ENCODE measurements at places on chromosomes 4 and X. TPM values are rescaled to one million over a fixed set of nuclear protein-coding genes. Genes with fewer than 3 reads are reported as not detected.

The TRIML2 gene
- total RNA-seq = not detected

The PTTG2 gene
- total RNA-seq = not detected

DNA sequence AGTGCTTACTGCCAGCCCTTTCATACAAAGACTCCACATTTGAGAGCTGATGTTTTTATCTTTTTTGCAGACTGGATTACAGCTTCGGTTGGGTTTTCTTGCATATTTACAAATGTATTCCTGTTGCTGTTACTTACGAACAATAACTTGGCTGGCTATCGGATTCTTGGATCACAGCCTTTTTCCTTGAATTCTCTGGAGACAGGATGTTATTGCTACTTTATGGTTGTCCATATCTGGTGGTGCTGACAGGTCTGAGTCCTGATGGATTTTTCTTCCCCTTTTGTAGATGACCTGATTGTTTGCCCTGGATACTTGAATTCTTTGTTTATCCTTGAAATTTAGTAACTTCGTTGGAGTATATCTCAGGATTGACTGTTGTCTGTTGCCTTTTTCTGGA lies 77.7 kb downstream of the PDK3 start:
- H3K27ac ChIP-seq = no peak overlapping the region
- H3K4me3 ChIP-seq = no peak overlapping the region
- H3K4me1 ChIP-seq = no peaks in the 10 kb centered on the region
- DNase-seq = no peak
- peaks cover 19% of the 10 kb centered on the region for H3K27me3 ChIP-seq

- H3K36me3 ChIP-seq = no peaks in the 10 kb centered on the region
- no peak overlapping the region for H3K27ac ChIP-seq
- no peaks in the 10 kb centered on the region for H3K27me3 ChIP-seq
- DNase-seq = no peak
Observed at GRCh38 chr4:176967586-176967985, 174.9 kb upstream of the VEGFC start.

The RPL34 gene
- 2,279 TPM for total RNA-seq

The QRFPR gene
- 4.4 TPM for total RNA-seq

DNA sequence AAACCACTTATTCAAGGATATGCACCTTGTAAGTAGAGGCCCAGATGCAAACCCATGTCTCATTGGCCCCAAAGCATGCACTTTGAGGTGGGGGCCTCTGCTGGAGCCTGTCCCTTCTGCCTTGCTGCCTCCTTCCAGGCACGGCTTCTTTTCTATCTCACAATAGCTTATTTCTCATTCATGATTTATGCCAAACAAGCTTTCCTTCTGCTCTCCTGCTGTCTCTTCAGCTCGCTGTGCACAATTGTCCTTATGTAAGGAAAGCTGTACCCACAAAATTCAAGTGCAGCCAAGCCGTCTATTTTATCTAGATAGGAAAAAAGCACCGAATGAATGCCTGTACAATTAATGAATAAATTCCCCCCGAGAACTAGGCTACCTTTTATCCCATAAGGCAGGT lies 124.8 kb upstream of the PACRGL start:
- no peak for DNase-seq
- H3K4me3 ChIP-seq = no peak overlapping the region

DNA sequence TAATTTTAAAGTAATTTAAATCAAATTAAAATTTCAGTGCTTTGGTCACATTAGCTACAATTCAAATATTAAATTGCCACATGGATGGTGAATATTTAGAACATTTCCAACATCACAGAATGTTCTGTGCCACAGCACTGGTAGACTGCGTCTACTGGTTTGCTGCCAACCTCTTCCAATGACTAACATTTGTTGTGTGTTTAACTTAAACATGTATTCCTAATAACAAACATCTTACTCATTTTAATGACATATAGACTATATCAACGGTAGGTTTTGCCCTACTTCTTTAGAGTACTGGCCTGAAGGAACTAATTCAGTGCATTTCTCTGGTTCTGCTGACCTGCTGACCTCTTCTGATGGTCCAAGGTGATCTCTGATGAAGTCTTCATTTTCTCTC lies 157.6 kb downstream of the DCK start:
- no peaks in the 10 kb centered on the region for H3K27me3 ChIP-seq
- no peak overlapping the region for H3K4me3 ChIP-seq
- DNase-seq = no peak
- no peaks in the 10 kb centered on the region for H3K36me3 ChIP-seq
- H3K4me1 ChIP-seq = no peaks in the 10 kb centered on the region

The LETM1 gene
- 50.0 TPM for total RNA-seq

- H3K27me3 ChIP-seq = no peaks in the 10 kb centered on the region
- DNase-seq = no peak
- no peak overlapping the region for H3K4me3 ChIP-seq
- H3K27ac ChIP-seq = no peak overlapping the region
- no peaks in the 10 kb centered on the region for H3K4me1 ChIP-seq
- H3K36me3 ChIP-seq = peaks cover 5% of the 10 kb centered on the region
Observed at GRCh38 chr4:87377816-87378215, 13.2 kb downstream of the HSD17B11 start.

- no peaks in the 10 kb centered on the region for H3K4me1 ChIP-seq
- H3K36me3 ChIP-seq = no peaks in the 10 kb centered on the region
- H3K27ac ChIP-seq = no peak overlapping the region
- no peak for DNase-seq
- H3K27me3 ChIP-seq = no peaks in the 10 kb centered on the region
- H3K4me3 ChIP-seq = no peak overlapping the region
Observed at GRCh38 chr4:119238068-119238722, 25.7 kb downstream of the USP53 start.

DNA sequence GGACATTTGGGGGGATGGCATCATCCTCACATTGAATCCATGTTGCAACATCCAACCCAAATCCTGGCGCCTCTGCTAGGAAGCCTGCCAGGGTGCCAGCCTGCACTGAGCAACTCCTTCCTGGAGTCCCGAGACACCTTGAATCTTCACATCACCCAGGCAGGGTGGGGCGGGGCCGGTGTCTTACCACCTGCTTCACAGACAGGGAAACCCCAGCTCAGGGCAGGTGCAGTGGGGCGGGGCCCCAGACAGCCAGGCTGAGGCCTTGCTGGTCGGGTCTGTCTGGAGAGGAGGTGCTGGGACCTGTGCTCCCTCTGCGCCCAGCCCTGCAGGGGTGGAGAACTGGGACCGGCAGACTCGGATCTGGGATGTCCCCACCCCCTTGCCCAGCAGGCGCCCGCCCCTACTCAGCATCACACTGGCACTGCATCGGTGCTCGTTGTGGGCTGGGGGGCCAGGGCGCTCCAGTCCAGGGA lies 31.5 kb upstream of the HTRA3 start:
- H3K27me3 ChIP-seq = no peaks in the 10 kb centered on the region
- no peak overlapping the region for H3K4me3 ChIP-seq
- H3K36me3 ChIP-seq = peaks cover 7% of the 10 kb centered on the region

DNA sequence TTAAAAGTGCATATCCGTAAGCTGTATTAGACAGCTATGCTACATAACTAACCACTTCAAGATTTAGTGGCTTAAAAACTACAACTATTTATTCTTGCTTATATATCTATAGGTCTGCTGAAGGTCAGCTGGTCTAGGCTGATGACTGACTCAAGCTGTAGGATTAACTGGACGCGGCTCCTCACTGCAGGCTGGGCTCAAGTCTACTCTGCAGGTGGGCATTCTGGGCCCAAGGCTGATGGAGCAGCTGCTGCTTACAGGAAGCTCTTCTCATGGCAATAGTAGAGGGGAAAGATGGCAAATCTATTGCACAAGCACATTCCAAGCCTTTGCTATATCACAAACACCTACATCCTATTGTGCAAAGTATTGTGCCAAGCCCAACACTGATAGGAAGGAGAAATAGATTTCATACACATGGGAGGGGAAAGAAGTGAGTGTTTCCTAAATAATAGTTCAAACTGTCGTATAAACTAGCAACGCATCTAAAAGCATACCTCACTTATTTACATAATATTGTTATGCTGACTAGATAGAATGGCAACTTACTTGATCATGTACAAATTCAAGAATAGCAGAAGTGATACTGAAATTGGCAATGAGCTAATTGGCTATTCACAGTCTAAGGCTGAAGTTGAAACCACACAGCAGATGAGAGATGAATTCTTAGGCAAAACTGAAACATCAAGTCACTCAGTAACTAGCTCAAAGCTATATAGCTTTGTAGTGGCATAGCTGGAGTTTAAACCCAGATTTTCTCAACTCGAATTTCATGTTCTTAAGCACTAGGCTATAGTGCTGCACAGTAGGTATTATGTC lies 263.8 kb downstream of the NKX6-1 start:
- no peak overlapping the region for H3K27ac ChIP-seq
- no peak for DNase-seq
- no peaks in the 10 kb centered on the region for H3K4me1 ChIP-seq
- H3K36me3 ChIP-seq = no peaks in the 10 kb centered on the region

GRCh38 chr4:119471259-119471658 lies 149.3 kb upstream of the FABP2 start:
- no peak overlapping the region for H3K4me3 ChIP-seq
- H3K4me1 ChIP-seq = no peaks in the 10 kb centered on the region
- DNase-seq = no peak
- no peak overlapping the region for H3K27ac ChIP-seq
- no peaks in the 10 kb centered on the region for H3K27me3 ChIP-seq

- H3K36me3 ChIP-seq = no peaks in the 10 kb centered on the region
- DNase-seq = no peak
- peaks cover 2% of the 10 kb centered on the region for H3K27me3 ChIP-seq
- H3K27ac ChIP-seq = no peak overlapping the region
- no peak overlapping the region for H3K4me3 ChIP-seq
Observed at GRCh38 chrX:9816084-9816700, 30.0 kb downstream of the SHROOM2 start.

DNA sequence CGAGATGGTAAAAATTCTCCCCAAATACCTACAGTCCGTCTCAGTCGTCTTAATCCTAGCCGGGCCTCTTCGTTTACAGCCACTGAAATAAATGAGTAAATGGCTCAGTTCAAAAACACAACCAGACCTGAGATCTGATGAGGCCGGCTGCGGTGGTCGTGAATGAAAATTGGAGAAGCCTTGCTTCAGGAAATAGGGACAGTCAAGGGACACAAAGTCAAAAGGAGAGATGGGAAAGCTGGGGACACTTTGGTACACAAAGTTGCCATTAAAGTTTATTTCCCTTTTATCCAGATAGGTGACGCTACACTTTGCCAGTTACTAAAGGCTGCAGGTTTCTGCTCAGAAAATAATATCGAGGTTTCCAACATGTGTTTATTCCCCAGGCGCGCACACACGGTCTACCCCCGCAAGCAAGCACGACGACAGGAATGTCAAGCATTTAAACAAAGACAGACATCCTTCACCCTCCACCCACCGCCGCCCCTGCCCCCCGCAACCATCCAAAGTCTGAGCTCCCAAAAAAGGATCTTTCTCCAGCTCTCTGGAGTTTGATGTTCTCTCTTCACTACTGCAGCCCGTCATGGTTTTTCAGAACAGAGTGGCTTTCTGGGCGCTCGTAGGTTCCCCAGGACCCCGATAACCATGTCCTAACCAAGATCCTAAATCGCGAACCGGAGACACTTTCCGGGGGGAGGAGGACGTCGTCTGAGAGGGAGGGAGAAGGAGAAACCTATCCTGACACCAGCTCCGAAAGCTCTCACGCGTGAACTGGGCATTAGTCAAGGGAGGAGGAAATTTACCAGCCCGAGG lies 1.3 kb upstream of the PCDH7 start:
- peaks cover 38% of the 10 kb centered on the region for H3K4me1 ChIP-seq
- no peaks in the 10 kb centered on the region for H3K36me3 ChIP-seq
- peak overlapping the region; percentile 72 for H3K4me3 ChIP-seq
- no peak for DNase-seq

DNA sequence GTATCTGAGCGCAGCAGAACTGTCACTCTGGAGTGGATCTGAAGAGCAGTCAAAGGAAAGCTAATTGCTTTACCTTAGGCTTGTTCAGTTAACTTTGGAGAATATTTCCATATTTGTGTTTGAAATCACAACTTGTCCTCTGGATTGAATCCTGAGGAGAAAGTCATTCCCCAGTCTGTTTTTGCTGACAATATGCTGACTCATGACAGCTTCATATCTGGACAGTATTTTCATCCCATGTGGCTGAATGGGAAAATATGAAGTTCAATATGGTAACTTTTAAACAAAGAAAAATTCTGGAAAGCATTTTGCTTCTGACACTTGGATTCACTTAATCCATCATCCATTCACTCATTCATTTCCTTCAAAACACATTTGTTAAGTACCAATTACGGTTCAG lies 46.3 kb upstream of the MAGEC3 start:
- peak; percentile 3 for DNase-seq
- H3K36me3 ChIP-seq = no peaks in the 10 kb centered on the region
- H3K27ac ChIP-seq = no peak overlapping the region
- no peaks in the 10 kb centered on the region for H3K27me3 ChIP-seq
- H3K4me3 ChIP-seq = no peak overlapping the region
- H3K4me1 ChIP-seq = no peaks in the 10 kb centered on the region

The NSUN7 gene
- 8.2 TPM for total RNA-seq

DNA sequence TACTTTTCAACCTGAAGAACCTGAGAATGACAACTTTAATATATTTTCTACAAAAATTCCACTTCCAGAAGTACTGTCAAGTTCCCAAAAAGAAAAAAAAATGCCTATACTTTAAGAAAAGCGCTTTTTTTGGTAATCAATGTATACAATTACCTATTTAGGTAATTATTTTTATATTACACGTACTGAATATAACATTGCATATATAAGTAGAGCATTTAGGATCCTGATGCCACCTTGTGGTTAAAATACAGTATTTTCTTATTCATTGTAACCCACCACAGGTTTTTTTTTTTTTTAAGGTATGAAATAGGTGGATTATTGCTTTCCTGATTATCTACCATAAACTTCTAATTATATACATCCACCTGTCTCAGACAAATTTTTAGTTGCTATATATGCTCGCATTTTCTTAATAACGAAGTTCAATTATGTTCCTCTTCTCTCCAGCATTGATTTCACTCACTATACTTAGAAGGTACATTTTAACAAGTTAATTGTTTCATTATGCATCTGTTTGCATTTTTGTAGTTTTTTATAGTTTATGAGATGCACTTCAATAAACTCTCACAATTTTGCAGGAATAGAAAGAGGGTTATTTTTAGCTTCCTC lies 5.2 kb downstream of the MAP9 start:
- H3K4me3 ChIP-seq = no peak overlapping the region
- H3K4me1 ChIP-seq = no peaks in the 10 kb centered on the region

Measured in spinal cord (tissue), 10 donors.